NCI-H2029 treated with DMSO at 0.1 percent for 48 hours (cell line): ENCODE measurements at places on chromosomes 13 and 19.

- no peak for DNase-seq
Observed at GRCh38 chr19:5705552-5705951, 14.4 kb downstream of the LONP1 start.

DNA sequence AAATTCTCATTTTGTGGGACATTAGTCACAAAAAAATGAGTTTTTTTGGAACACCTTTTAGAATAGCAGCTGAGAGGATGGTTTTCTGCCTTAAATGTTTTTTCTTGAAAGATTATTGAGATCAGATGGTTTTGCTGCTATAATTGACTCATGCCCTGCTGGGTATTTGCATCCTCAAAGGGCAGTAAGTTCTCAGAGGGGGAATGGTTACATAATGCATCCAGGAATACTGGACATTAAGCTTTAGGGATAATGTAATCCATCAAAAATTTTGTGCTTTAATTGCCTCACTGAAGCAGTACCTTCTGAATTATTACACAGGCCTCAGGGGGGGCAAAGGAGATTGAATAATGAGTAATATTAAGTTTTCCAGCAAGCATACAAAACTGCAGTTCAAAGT is 866.3 kb upstream of the SPRY2 start:
- DNase-seq = no peak

DNA sequence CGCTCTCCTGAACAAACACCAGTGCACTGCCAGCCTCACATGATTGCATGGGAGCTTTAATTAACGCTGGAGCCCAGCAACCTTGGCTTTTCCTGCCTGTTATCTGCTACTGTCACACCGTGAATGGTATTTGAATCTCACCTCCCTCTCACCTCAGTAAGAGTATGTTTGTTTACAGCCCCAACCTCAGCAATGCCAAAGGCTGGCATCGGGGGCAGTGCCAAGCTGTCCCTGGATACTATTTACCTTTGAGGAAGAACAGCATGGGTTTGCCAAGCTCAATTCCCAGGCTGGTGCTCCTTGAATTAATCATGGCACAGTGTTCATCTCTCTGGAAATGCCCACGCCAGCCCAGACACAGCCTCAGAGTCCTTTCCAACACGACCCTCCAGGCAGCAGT is 57.2 kb upstream of the SERPINE3 start:
- peak; percentile 2 for DNase-seq

DNA sequence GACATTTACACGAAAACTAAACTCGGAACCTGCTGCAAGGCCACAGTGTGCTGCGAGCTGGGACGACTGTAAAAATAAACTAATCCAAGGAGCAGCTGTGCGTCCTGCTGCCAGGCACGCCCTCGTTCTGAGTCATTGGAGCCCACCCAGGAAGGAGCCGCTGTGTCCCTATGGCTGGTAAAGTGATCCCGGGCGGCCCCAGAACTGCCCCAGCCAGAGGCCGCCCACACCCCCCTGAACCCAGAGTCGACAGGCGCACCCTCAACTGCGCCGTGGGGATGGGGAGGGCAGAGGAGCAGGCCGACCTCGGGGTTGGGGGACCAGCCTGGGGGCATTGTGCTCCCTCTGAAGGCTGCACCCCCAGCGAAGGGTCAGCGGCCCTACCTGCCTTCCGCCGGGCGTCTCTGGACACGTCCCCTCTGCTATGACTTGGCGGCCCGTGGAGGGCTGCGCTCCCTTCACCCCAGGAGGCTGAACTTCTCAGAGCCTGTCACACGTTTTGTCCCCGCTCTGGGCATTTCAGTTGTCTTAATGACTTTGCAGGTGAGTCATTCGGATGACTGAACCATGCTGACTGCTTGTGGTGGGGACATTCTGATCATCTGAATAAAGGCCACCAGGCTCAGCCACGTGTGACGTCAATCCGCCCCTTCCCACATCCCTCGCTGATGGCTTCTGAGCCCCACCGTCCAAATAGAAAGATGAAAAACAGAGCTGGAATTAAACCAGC is 42.7 kb downstream of the ADPRHL1 start:
- no peak for DNase-seq

DNA sequence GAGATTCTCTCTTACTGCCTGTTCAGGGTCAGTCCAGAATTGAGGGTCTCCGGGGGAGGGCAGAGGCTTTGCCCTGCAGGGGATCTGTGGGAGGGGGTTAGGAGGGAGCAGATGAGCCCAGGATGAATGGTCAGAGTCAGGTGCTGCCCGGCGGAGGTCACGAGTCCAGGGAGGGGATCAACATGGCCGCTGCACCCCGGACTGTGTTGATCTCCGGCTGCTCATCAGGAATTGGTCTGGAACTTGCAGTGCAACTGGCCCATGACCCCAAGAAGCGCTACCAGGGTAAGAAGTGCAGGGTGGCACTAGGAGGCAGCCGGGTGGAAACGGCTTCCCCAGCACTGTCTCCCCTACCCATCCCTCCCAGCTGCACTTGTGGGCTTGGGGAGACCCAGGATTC is at the start of gene RDH8:
Gene RDH8 (plus strand): TSS at position 168 of the 400 bp plus-strand sequence. CDS start 15 bp downstream, at position 183.
- no peak for DNase-seq

DNA sequence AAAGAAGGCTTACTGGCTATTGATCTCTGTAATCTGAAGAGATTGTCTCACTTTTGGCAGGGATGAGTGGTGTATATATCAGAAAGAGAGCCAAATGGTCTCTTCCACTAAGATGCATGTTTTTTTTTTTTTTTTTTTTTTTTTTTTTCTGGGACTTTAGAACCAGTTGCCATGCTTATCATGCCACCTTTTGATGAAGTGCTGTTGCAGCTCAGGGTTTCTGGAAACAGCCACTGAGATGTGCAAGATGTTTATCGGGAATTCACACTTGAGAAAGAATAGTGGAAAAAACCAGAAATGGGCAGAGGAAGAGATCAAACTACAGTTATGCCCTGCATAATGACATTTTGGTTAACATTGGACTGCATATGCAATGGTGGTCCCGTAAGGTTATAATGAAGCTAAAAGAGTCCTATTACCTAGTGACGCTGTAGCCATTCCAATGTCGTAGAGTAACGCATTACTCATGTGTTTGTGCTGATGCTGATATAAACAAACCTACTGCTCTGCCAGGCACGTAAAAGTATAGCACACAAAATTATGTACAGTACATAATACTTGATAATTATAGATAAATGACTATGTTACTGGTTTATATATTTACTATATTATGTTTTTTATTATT is 121.0 kb downstream of the KLF5 start:
- no peak for DNase-seq

DNA sequence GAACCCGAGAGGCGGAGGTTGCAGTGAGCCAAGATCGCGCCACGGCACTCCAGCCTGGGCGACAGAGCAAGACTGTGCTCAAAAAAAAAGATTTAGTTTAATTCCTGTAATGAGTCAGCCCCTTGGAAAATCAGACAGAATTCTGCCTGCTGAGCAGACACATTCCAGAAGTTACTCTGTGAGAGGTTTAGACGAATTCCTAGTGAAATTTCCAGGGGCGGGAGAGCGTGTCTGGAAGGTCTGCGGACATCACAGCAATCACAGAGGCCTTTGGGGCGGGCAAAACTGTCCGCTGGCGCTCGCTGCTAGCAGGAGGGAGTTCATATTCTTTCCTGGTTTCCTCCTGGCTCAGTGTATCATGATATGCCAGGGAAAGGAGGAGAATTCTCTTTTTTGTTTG is 17.5 kb downstream of the MISP start:
- no peak for DNase-seq

- DNase-seq = no peak
Observed at GRCh38 chr19:28135825-28136224, 1077.1 kb downstream of the UQCRFS1 start.

GRCh38 chr13:46297361-46297811 is 85.7 kb downstream of the LRRC63 start:
- DNase-seq = no peak

- no peak for DNase-seq
Observed at GRCh38 chr13:28822151-28822550, 2.0 kb downstream of the MTUS2 start.

- DNase-seq = no peak
Observed at GRCh38 chr13:99871249-99871898, 100.2 kb downstream of the ZIC5 start.

DNA sequence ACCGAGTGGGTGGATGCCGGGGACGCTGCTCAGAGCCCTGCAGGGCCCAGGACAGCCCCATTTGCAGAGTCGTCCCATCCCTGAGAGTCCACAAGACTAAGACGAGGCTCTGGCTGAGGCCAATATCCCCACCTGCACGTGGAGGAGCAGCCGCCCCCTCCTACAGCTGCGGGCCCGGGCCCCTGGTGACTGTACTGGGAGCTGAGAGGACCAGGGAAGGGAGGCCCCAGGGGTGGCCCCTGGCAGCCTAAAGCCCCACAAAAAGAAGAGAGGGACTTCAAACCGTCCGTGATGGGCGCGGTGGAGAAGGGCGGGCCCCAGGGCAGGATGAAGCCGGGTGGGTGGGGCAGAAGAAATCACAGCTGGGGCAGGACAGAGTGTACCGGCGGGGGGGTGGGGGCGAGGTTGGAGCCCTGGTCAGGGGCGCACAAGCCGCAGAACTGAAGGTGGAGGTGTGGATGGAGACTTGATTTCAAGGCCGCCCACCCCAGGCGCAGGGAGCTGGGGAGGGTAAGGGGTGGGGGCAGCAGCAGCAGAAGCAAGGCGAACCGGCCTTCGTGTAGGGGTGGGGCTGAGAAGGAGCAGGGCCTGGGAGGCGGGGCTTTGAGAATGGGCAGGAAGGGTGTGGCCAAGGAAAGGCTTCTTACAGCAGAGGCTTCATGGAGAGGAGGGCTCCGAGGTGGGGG is 12.9 kb downstream of the CFD start:
- DNase-seq = no peak

DNA sequence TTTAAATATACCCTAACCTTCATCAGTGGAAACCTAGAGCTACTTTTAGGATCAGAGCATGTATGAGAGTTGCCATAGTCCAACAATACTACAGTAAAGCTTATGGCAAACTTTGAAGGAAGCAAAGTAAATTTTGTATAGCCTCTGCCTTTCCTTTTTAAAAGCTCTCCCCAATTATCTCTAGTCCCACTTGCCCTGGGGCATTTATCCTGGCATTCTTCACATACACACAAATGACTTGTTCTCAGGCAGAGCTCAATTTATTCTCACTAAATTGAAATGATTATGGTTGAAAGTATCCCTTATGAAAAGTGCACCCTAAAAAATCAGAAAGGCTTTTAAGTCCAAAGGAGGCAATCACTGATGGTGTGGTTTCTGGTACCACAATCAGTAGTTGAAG is 94.1 kb upstream of the UFM1 start:
- no peak for DNase-seq

- peak; percentile 16 for DNase-seq
Observed at GRCh38 chr13:41231786-41232185, 31.6 kb downstream of the MTRF1 start.

- no peak for DNase-seq
Observed at GRCh38 chr19:6531163-6531955, 533 bp downstream of the TNFSF9 start.

DNA sequence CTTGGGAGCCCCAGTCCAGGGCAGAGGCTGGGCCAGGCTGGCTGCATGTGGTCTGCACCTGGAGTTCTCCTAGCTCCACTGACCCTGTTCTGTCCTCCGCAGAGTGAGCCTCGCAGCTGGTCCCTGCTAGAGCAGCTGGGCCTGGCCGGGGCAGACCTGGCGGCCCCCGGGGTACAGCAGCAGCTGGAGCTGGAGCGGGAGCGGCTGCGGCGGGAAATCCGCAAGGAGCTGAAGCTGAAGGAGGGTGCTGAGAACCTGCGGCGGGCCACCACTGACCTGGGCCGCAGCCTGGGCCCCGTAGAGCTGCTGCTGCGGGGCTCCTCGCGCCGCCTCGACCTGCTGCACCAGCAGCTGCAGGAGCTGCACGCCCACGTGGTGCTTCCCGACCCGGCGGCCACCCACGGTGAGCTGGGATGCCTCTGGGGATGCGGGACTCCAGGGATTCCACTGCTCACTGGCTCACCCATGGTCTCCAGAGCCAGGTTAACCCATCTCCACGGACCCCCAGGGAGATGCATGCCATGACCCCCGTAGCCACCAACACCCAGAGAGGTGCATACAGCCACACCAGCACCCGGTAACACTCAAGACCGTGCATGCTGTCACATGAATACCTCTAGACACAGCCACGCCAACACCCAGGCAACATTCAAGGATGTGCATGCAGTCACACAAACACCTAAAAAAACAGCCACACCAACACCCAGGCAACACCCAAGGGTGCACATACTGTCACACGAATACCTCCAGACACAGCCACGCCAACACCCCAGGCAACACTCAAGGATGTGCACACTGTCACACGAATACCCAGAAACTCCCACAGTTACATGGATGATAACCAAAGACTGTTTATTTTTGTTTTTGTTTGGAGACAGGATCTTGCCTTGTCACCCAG is 8.2 kb downstream of the PKN1 start:
- DNase-seq = no peak

GRCh38 chr13:41533266-41534052 is 76.1 kb downstream of the RGCC start:
- DNase-seq = no peak

DNA sequence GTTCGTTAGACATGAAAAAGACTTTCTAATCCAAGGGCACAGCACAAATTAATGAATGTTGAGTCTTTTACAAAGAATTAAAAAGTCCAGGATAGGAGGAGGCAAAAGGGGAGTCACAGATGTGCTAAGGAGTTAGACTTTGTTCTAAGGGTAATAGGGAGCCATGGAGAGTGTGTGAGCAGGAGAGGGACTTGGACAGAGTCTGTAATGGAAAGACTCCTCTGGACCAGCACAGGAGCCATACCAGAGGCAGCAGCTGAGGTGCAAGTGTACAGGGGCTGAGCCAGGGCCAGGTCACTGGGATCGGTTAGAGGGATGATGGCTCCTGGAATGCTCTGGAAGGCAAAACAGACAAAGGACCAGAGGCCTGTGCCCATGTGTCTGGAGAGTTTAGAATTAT is 10.5 kb downstream of the GTPBP3 start:
- no peak for DNase-seq

GRCh38 chr13:112851107-112852038 is 117.6 kb upstream of the MCF2L start:
- DNase-seq = no peak

GRCh38 chr19:17420475-17420924 is 653 bp downstream of the MVB12A start:
- no peak for DNase-seq

DNA sequence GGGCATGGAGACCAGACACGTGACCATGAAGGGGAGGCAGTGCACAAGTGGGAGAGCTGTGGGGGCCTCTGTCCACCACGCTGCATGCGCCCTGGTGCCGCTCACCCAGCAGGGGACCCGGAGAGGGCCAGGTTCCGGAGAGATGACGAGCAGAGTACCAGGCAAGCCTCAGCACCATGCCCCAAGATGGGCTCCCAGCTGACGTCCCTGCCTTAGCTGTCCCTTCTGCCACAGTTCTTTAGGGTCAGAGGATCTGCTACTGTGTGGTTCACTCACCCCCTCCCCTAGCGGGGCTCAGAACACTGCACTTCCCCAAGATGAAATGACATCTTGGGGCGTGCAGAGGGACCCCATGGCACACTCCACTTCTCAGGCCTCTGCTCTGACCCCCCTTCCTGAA is 9.6 kb upstream of the PRKD2 start:
- no peak for DNase-seq

- no peak for DNase-seq
Observed at GRCh38 chr13:49216334-49216733, 3.8 kb upstream of the MLNR start.
